ENCODE measurements at places on chromosomes 1 and 21.
A peak's percentile ranks its signal among the peaks of the same experiment; 100 is the strongest.

- peak; percentile 6 for DNase-seq
Measured at GRCh38 chr1:50873458-50874187, 86.4 kb downstream of the FAF1 start.

GRCh38 chr1:46220808-46221207 lies 17.7 kb downstream of the LURAP1 start:
- no peak for DNase-seq

- DNase-seq = no peak
Measured at GRCh38 chr1:15452216-15452615, 4.3 kb upstream of the CELA2A start.

- DNase-seq = no peak
Measured at GRCh38 chr1:51733793-51734522, 117.1 kb downstream of the OSBPL9 start.

GRCh38 chr1:230103306-230104173 lies 36.5 kb downstream of the GALNT2 start:
- DNase-seq = no peak

DNA sequence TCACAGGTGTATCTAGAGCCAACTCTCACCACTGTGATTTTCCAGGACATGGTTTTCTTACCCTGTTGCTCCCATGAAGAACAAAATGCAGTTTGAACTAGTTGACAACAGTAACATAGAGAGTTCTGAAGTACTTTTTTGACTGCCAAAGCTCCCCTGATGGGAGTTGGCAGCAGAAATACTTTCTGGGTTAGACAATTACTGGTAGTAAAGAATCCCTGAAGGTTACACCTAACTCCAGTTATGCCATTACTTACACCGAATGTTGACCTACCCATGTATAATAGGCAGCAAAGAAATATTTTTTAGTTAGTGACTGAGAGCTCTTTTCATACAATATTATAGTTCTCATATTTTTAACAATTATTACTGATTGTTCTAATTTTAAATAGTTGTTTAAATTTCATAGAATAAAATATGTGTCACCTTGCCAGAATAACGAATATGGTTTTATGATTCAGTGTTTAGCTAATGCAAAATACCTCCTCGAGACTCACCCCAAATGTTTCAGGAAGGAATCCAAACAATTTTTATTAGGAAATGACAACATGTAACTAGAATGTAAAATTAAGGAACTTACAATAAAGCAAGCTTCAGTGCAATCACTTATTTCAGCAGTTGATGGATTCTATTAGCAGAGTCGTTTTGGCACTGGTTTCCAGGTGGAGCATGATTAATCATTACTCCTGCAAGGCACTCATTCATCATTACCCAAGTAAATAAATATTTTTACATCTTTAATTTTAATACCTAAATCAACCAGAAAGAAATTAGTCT lies 237.6 kb downstream of the MRPL39 start:
- DNase-seq = no peak

DNA sequence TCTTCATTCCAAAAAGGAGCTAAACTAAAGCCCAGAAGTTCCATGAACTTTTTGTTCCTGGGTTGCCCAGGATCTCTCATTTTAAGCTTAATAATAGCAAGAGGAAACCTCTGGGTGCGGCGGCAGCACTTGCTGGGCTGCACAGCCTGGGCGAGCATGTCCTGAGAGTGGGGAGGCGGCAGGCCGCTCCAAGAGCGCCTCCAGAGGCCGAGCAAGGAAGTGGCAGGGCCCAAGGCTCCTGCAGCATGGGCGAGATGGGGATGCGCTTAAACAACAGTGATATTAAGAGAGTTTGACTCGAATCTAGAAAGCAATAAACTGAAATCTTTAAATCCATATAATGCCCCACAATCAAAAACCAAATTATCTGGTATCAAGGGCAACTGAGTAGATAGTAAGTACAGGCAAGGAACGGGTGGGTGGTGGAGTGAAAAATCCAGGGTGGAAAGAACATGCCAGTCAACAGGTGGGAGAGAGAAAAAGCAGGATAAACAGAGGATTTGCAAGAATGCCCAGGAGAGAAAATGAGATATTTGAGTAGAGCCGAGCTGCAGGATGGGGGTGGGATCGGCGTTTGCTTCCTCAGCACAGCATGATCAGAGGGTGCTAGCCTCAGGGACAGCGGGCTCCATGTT lies 14.1 kb upstream of the TNR start:
- DNase-seq = no peak

DNA sequence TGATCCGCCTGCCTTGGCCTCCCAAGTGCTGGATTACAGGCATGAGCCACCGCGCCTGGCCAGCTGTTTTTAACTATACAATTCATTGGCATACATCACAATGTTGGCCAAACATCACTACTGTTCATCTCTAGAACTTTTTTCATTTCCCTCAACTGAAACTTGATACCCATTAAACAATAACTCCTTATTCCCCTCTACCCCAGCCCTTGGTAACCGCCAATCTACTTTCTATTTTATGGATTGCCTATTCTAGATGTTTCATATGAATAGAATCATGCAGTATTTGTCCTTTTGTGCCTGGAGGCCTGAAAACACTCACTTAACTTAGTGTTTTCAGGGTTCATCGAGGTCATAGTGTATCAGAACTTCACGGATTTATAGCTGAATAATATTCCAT lies 16.2 kb downstream of the BTF3L4 start:
- no peak for DNase-seq

DNA sequence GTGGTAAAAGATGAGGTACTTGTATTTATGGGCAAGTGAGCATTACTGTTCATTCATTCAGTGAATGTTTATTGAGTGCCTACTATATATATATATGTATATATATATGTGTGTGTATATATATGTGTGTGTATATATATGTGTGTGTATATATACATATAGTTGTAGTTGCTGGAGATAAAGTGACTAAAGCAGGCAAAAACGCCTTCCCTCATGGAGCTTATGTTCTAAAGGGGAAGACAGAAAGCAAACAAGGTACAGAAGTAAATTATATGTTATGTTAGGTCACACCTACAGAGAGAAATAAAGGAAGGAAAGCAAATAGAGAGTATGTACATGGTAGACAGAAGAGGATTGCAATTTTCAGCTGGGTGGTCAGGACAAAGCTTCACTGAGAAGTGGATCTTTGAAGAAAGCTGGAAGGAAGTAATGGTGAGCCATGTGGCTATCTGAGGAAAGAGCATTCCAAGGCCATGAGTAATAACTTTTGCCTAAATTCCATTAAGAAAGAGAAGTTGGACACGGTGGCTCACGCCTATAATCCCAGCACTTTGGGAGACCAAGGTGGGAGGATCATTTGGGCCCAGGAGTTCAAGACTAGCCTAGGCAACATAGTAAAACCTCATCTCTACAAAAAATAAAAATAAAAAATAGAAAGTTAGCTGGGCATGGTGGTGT lies 33.5 kb upstream of the KLF17 start:
- DNase-seq = no peak
